ENCODE measurements at places on chromosomes 1 and 21.

DNA sequence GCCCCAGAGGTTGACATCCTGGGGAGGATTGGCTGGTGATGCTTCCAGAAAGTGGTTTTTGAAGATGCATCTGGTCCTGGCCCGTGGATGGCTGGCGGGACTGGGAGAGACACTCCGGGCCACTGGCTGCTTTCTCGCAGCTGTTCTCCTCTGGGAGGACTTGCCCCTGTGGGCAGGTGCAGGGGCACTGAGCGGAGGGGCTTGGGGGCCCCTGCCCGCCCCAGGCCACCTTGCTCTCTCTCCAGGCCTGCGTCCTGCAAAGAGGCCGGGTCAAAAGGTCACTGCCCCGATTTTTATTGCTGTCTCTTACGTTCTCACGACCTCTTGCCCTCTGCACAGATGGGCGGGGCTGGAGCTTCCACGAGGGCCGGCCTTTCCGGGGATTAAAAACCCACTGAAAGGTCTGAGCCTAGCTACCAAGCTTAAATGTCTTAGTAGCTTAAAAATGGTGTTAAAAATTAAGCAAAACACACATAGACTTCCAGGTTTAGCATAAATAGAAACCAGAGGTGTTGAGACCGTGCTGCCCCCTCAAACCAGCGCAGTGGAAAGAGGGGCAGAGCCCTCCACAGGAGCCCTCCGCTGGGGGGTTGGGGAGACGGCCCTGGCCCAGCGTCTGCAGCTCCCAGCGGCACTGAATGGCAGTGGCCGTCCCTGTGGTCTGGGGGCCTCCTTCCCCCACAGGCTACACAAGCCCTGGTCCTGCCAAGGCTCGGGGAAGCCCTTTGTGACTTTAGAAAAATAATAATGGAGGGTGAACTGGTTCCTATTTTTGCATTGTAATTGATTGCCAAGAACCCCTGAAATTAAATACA, 43.9 kb downstream of the SKI start:
- no peak for DNase-seq

DNA sequence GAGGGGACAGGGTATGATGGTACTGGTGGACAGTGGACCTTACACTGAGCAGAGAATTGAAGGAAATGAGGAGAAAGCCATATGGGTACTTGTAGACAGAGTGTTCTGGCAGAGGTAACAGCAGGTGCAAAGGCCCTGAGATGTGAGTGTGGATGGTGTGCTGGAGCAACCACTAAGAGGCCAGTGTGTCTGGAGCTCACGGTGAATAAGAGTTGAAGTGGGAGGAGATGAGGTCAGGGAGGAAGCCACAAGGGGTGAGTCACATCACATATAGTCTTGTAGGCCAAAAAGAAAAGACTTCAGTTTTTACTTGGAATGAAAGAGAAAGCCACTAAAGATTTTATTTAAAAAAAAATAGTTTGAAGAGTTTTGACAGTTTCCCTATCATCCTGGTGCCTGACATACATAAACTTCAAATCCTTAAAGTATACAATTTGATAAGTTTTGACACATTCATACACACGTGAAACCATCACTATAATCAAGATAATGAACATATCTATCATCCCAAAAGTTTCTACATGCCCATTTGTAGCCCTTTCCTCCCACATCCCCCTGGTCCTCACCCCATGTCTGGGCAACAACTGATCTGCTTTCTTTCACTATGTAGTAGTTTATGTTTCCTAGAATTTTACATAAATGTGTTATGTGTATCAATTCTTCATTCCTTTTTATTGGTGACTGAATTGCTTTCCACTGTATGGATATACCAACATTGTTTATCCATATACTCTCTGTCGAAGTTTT, 148.4 kb downstream of the GPATCH2 start:
- DNase-seq: no peak

- DNase-seq: no peak
These were observed 2.6 kb upstream of the MYOG start for GRCh38 chr1:203088441-203088840.

- no peak for DNase-seq
These were observed 96.6 kb downstream of the ZFYVE9 start for GRCh38 chr1:52238474-52238873.

- no peak for DNase-seq
These were observed 39.0 kb downstream of the DPT start for GRCh38 chr1:168689726-168690602.

DNA sequence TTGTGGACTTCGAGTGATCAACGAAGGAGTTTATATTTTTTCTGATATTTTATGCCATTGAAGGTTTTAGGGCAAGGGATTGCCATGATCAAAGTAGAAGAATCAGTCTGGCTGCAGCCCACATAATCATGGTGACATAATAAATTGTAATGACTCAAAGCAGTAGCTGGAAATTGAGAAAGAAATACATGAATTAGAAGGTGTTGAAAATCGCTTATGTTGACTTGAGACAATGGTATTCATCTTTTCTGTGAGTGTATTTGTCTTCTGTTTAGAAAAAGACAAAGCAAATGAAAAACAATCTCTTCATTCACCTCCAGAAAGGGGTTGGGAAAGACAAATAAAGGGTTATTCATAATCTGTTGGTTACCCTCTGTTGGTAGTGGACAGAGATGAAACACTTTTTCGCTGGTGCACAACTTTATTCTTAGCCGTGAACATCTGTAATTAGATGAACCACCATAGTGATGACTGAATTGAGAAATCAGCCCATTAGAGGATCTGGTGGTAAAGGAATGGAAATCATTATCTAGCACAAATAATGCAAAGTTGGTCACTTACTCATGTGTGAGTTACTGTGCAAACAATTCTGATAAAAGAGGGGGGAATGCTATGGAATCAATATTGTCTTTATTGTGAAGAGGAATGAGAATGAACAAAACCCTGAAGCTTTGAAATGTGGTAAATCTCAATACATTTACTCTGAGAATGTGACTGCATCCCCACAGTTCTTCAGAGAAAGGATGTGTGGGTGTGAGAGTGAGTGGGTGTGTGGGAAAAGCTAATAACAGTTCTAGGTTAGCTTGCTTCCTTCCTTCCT, 121.8 kb downstream of the NTNG1 start:
- DNase-seq: no peak

- no peak for DNase-seq
These were observed 24.8 kb downstream of the ST6GALNAC5 start for GRCh38 chr1:76891931-76892622.

GRCh38 chr1:201212056-201212455, 21.4 kb downstream of the IGFN1 start:
- no peak for DNase-seq

GRCh38 chr1:28265577-28265976, 6.3 kb downstream of the SESN2 start:
- no peak for DNase-seq

GRCh38 chr1:12772520-12772919, 1.0 kb upstream of the PRAMEF12 start:
- DNase-seq: no peak

GRCh38 chr1:241532864-241533263, 686 bp downstream of the KMO start:
- no peak for DNase-seq

DNA sequence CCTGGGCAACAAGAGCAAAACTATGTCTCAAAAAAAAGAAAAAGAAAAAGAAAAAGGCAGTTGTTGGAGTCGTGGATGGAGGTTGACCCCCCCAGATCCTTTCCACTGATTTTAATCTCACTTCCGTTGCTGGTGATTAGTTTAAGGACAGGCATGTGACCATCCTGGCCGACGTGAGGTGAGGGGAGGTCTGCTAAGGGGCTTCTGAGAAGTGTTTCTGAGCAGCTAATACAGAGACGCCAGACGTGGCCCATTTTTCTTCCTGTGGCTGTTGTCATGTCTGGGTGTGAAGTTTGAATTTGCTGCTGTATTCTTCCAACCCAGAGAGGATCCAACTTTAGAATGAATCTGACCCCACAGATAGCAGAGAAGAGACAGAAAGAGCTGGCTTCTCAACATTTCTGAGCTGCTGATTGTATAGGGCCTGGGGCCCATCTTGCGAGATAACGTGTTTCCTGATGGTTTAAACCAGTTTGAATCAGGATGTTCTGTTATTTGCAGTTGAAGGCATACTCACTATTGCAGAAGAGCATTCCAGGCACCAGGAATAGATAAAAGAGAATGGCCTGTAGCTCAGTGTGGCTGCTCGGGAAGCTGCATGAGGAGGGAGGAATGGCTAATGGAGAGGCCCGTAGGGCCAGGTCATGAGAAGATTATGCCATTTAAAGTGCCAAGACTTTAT, 22.8 kb upstream of the SSBP3 start:
- no peak for DNase-seq

DNA sequence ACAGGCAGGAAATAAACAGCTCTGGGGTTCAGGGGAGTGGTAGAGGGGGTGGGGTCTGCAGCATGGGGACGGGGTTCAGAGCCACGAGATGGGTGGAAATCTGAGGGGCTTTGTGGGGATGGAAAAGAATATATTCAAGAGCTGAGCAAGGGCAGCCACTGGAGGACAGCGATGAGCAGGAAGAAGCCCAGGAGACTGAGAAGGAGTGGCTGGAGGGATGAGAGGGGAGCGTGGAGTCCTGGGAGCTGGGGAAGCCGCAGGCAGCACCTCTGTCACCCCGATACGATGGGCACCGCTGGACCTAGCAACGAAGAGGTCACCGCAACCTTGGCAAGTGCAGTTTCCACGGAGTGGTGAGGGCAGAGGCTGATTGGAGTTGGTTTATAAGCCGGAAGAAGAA, 10.0 kb upstream of the KCNAB2 start:
- DNase-seq: no peak

DNA sequence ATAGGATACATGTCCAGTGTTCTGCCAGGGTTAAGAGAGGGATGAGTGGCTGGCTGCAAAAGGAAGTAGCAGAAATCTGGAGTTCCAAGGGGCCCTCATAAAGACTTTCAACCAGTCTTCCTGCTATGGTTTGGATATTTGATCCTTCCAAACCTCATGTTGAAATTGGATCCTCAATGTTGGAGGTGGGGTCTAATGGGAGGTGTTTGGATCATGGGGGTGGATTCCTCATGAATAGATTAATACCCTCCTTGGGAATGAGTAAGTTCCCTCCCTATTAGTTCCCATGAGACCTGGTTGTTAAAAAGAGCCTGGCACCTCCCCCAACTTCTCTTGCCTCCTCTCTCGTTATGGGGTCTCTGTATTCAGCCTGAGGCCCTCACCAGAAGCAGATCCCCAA, 10.1 kb upstream of the GNG12 start:
- DNase-seq: no peak

DNA sequence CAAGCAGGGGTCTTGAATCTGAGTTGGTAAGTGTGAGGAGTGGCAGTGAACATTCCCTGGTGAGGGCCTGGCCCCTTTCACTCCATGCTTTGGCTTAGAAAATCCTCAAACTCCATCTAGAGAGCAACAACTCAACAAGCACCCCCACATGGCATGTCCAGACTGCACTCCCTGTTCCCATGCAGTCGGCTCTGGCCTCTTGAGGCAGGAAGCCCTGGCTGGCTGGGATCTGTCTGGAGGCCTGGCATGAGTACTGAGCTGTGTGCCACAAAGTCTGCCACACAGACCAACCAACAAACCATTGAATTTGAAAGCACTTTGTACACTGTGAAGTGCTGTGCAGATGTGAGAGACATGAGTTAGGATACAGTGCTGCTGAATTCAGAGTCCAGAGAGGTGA, 25.2 kb downstream of the COA7 start:
- DNase-seq: no peak

- no peak for DNase-seq
These were observed 51.4 kb downstream of the LEPR start for GRCh38 chr1:65471861-65472332.

DNA sequence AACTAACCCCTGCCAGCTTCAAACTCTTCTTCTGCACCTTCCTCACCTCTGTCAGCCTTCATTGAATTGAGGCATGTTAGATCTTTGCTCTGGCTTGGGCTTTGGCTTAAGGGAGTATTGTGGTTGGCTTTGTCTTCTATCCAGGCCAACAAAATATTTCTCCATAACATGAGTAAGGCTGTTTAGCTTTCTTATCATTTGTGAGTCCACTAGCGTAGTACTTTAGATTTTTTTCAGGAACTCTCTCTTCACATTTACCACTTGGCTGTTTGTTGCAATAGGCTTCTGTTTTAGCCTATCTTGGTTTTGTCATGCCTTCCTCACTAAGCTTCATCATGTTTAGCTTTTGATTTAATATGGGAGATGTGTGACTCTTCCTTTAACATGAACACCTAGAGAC, 417.5 kb downstream of the NCAM2 start:
- DNase-seq: no peak

DNA sequence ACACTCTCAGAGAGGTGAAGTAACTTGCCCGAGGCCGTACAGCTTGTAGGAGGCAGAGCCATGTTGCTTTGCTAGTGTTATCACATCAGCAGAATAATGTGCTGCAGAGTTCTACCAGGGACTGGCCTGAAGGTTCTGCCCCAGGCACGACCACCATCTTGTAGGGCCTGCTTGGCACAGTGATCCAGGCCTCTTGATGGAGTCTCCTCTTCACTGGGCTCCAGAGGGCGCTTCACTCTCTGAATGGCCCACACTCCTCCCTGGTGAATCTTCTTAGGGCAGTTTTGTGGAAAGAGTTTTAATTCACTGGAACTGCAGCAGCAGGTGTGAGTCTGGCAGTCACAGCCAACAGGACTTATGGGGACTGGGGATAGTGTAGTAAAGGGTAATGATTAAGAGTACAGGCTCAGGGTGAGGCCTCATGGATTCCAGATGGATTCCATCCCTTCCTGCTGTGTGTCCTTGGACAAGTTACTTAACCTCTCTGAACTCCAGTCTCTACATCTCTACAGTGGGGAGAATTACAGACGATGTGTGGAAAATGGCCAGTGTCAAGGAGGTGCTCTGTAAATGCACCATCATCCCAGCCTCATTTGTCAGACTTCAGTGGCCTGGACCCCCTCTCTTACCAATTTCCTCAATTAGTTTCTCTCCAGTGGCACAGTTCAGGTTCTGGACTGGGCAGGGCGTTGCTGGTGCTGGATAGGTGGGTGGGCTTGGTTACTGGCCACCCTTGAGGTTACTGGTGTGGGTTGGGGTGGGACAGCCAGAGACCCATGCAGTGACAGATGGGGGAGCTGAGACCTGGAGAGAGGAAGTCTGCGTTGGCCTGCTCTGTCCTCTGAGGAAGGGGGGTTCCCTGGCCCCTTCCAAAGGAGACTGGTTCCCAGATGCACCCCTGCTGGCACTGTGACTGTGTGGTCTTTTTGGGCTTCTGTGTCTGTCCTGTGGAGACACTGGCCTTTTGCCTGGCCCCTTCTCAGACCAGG, 45.9 kb upstream of the CSF3R start:
- no peak for DNase-seq

- DNase-seq: peak; percentile 85
These were observed 631 bp upstream of the SPATC1L start for GRCh38 chr21:46184625-46185555.

DNA sequence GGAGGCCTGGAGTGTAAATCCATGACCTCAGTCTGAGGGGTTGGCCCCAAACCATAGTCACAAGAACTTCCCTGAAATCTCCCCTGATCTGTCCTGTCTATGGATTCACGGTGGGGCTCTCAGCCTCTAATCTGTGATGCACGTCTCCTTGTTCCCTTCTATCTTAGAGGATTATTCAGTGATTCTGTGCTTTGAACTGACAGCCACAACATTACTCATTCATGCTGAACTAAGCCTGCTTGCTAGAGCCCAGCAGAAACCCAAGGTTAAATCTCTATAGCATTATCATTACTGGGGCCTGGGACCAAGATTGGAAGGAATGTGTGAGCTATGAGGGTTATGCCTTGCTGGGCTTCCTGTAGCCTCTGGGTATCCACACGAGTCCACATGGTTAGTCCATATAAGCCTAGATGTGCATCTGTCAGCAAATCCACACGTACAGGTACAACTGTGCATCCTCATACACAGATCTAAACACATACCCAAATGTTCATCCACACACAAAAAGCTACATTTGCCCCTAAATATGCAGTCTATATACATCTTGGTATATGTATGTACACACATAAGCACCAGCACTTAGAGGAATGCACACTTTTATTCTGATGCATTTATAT, 22.4 kb upstream of the MAGOH start:
- no peak for DNase-seq

Data from DMS79 treated with DMSO at 0.1 percent for 48 hours (cell line).